ENCODE measurements at places on chromosomes 12 and 14. TPM values are rescaled to one million over a fixed set of nuclear protein-coding genes. Genes with fewer than 3 reads are reported as not detected.

- no peak for DNase-seq
Observed at GRCh38 chr12:27233814-27234213, 10.3 kb upstream of the STK38L start.

- no peak for DNase-seq
Observed at GRCh38 chr12:131863711-131864396, 30.6 kb upstream of the ULK1 start.

DNA sequence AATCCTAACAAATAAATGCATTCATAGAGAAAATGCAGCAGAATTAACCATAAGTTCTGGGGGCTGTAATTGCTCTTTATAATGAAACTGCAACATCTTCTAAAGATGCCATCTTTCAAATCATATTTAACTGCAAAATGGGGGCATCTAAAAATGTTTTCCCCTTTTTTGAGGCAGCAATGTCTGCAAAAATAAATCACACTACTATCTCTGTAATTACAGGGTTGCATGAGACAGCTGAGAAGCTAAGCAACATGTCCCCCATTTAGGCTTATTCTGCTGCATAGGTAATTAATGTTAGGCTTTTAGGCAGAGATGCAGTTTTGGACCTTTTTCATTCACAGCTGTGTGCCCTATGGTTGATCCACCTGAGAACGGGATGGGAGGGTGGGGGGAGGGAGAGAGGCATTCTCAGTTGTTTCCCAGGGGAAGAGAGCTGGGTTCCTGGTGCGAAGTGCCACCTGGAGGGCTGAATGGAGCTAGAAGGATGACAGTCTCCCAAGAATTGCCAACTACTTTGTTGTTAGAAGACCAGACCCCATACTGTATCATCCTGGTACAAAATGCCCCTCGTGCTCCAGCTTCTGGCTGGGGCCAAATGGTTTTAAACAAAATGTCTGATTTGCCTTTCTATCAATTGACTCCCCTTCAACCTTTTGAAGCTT lies 154.2 kb downstream of the APAF1 start:
- DNase-seq, result no peak

- DNase-seq, result no peak
Observed at GRCh38 chr14:26276757-26277156, 321.1 kb downstream of the NOVA1 start.

DNA sequence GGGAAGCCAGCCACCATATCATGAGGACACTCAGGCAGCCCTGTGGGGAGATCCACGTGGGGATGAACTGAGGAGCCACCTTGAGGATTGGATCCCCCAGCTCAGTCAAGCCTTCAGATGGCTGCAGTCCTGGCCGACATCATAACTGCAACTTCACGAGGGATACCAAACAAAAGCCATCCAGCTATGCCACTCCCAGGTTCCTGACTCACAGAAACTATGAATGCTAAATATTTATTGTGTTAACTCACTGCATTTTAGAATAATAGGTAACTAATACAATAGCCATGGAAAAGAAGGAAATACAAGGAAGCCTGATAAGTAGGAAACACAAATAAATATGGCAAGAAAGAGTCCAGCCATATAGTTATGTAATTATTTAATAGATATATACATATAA lies 42.1 kb upstream of the FAM222A start:
- no peak for DNase-seq

GRCh38 chr12:91111366-91112325 lies at the start of gene LUM:
LUM (minus strand) TSS chr12:91111494; CDS start chr12:91108979, 2,515 bp downstream.
- no peak for DNase-seq

GRCh38 chr14:23725528-23725927 lies 89.4 kb downstream of the DHRS2 start:
- no peak for DNase-seq

- DNase-seq, result no peak
Observed at GRCh38 chr14:23681337-23681736, 45.2 kb downstream of the DHRS2 start.

GRCh38 chr14:77045238-77046162 lies 17.0 kb upstream of the IRF2BPL start:
- no peak for DNase-seq

- DNase-seq, result no peak
Observed at GRCh38 chr12:42484996-42485395, 104.5 kb downstream of the PRICKLE1 start.

DNA sequence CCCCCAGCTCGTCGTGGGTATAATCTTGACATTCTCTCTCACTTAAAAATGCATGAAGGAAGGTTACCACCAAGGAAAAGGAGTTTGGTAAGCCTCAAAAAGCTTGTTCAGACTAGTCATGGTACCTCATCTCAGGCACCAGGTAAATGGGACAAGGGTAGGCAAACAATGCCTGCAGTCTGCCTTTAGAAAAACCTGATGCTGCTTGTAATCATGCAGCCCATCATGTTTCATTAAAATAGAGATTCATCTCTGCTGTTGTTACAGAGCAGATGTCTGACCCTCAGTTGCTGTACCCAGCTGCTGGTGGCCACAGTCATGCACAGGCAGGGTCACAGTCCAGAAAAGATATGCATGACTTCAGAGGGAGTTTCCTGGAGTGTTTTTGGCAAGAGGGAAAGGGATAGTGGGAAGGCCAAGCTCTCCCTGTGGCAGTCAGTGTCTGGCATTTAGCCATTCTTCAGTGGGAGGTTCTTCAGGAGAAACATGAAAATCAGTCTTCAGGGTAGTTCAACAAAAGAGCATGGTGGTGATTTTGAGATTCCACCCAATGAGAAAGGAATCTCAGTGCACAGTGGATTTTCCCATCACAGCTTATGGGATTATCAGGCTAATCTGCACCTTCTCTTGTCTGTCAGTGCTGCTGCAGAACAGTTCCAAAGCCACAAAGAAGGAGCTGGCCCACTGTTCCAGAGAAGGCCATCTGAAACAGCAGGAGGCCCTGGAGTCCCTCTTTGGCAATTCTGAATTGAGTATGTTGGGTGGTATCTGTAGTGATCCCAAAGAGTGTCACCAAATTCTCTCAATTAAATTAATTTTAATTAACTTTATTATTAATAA lies 202.7 kb upstream of the FRMD6 start:
- no peak for DNase-seq

DNA sequence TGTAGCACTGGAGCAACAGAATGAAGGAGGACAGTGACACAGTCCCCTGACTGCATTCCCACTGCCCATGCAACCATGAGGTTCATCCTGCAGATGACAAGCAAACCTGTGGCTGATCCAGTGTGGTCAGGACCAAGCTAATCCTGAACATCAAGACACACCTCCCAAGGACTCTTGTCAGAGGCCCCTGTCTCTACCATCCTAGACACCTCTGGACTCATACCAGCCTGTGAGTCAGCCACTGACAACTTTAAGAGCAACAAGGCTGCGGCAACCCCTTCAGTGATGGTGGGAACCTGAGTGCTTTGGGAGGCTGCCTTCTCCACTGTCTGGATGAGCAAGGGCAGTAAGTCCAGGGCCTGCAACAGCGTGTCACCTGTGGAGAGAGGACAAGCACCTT lies 24.6 kb downstream of the GCN1 start:
- DNase-seq, result no peak

GRCh38 chr12:77202457-77203060 lies 137.2 kb upstream of the E2F7 start:
- no peak for DNase-seq

GRCh38 chr14:37816135-37816534 lies 220.7 kb downstream of the TTC6 start:
- DNase-seq, result no peak

GRCh38 chr12:109277899-109278762 lies 31.0 kb downstream of the FOXN4 start:
- no peak for DNase-seq

DNA sequence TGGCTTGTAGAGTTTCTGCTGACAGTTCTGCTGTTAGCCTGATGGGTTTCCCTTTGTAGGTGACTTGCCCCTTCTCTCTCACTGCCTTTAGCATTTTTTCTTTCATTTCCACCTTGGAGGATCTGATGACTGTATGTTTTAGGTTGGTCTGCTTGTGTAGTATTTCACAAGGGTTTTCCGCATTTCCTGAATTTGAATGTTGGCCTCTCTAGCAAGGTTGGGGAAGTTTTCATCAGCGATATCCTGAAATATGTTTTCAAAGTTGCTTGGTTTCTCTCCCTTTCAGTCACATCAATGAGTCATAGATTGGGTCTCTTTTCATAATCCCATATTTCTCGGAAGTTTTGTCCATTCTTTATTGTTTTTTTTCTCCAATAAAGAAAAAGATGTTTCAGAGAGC lies 11.4 kb downstream of the NOPCHAP1 start:
- DNase-seq, result no peak

GRCh38 chr12:32270818-32271710 lies 128.3 kb upstream of the FGD4 start:
- no peak for DNase-seq

GRCh38 chr12:4242595-4242994 lies 31.0 kb upstream of the CCND2 start:
- DNase-seq, result no peak

- DNase-seq, result no peak
Observed at GRCh38 chr12:79534029-79534867, 156.5 kb downstream of the PAWR start.

DNA sequence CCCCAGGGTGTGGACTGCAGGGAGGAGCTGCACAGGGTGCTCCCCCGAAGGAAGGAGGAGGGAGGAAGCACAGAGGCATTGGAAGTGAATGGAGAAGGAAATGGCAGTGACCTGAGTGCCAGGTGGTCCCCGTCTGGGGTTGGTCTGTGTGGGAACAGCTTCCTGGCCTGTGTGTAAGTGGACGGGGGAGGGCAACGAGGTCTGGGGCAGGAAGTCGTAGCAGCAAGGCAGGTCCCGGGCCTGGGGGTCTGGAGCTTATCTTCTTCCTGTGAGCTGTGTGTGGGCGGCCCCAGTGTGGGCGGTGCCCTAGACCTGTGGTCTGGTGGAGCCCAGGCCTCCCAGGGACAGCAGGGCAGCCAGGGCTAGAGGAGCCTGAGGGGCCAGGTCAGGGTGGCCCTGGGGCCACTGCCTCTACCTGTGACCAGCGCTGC lies 382.1 kb downstream of the TMEM121 start:
- no peak for DNase-seq

GRCh38 chr14:22084393-22085281 lies 411.0 kb upstream of the OR4E1 start:
- DNase-seq, result no peak

GRCh38 chr12:97912943-97913342 lies 450.3 kb downstream of the RMST start:
- peak; percentile 59 for DNase-seq

- DNase-seq, result no peak
Observed at GRCh38 chr14:76413962-76414600, 38.1 kb downstream of the ESRRB start.

DNA sequence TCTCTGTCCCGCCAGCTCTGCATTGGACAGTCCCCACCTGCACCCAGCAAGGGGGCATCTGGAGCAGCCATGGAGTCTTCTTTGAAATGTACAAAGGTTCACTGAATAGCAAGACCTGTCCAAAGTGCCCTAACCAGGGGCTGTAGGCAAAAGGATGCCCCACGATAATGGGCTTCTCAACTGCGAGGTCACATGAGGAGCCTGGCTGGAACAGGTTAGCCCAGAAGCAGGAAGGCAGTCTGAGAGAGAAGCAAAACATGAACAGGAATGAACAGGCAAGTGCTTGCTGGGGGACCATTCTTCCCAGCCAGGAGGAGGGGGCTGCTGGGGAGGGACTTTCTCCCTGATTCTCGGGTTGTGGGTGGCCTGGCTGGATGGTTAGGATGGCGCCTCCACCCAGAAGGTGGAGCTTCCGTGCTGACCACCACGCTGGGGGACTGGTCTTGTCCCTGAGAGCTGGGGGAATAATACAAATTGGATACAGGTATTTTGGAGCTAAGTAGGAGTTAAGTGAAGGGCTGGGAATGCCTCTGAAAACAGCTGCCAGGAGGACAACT lies 7.1 kb downstream of the KRT85 start:
- no peak for DNase-seq

GRCh38 chr14:76491172-76491930 lies 115.4 kb downstream of the ESRRB start:
- DNase-seq, result no peak

The PPHLN1 gene
- 47.1 TPM for total RNA-seq

The NOPCHAP1 gene
- 9.9 TPM for total RNA-seq

The TAS2R31 gene
- total RNA-seq, result not detected

The AKAP5 gene
- 0.56 TPM for total RNA-seq

The ZNF740 gene
- 10.3 TPM for total RNA-seq

The HOXC12 gene
- 6.8 TPM for total RNA-seq

The SDR9C7 gene
- total RNA-seq, result 75.6 TPM

The LRP1-AS gene
- not detected for total RNA-seq

The TEAD4 gene
- total RNA-seq, result 28.4 TPM

The CCDC198 gene
- total RNA-seq, result not detected

The NOS1 gene
- total RNA-seq, result 15.4 TPM

The KERA gene
- not detected for total RNA-seq

The SPX gene
- total RNA-seq, result not detected

The KRT73 gene
- 10.4 TPM for total RNA-seq

The OR4E2 gene
- not detected for total RNA-seq

The PRH2 gene
- 2.1 TPM for total RNA-seq

All from suprapubic skin (tissue), 4 donors.